NCI-H2029 (cell line): ENCODE measurements at places on chromosomes 7 and 10.
A peak's percentile ranks its signal among the peaks of the same experiment; 100 is the strongest.

DNA sequence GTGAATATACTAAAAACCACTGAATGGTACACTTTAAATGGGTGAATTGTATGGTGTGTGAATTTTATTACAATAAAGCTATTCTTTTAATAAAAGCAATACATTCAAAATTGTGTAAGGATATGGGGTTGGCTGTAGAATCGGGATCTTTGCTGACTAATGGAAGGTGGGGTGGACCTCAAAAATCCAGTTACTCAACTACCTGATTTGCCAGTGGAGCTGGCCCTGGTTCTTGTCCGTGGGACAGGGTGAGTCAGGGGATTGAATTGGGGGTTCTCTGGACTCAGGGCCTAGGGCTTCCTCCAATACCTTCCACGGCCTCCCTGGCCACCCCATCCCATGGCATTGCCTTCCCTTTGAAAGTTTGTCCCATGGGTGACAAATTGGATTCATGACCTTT, 13.5 kb upstream of the RABGEF1 start:
- DNase-seq: no peak

DNA sequence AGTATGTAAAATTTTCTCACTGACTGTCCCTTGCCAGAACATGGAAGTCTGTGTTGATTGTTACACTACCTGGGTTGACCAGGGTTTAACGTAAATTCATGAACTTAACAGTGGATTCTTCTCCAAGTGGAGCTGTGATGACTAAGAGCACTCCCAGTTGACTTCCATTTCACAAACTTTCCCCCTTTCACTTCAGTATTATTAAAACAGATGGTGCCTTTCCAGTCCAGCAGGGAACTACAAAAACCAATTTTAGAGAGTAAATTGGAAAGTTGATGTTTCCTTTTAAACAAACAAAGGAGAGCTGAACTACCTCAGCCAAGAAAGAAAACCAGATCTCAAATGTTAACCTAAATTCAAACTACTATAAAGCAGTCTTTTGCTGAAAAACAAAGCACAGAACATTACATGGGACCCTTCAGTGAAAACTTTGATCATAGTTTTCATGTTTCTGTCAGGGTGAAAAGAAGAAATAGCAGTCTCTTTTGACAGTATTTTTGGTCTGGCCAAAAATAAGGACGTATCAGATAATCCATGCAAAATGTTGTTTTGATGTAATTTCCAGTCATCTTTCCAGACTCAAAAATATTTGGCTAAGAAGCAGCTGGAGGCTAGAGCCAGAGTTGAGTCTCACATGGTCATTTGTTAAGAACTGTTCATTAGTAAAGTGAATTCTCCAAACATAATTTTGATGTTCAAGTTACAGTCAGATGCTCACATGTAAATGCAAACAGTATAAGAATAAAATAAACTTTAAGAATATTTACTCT, 479.9 kb upstream of the AKR1E2 start:
- DNase-seq: no peak

DNA sequence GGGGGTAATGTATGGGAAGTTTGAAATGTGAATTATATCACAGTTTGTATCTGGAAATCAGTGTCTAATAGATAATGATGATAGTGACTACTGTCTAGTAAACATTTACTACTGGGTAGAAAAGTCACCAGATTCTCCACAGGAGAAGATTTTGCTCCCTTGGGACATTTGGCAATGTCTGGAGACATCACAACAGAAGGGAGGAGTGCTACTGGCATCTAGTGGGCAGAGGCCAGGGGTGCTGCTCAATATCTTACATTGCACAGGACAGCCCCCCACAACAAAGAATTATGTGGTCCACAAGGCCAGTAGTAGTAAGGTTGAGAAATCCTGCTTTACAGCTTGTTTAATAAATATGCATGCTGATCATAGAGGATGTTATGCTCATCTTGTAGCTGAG, 92.3 kb upstream of the PRPS1L1 start:
- no peak for DNase-seq

- DNase-seq: no peak
Measured at GRCh38 chr10:7248148-7248547, 162.7 kb downstream of the SFMBT2 start.

DNA sequence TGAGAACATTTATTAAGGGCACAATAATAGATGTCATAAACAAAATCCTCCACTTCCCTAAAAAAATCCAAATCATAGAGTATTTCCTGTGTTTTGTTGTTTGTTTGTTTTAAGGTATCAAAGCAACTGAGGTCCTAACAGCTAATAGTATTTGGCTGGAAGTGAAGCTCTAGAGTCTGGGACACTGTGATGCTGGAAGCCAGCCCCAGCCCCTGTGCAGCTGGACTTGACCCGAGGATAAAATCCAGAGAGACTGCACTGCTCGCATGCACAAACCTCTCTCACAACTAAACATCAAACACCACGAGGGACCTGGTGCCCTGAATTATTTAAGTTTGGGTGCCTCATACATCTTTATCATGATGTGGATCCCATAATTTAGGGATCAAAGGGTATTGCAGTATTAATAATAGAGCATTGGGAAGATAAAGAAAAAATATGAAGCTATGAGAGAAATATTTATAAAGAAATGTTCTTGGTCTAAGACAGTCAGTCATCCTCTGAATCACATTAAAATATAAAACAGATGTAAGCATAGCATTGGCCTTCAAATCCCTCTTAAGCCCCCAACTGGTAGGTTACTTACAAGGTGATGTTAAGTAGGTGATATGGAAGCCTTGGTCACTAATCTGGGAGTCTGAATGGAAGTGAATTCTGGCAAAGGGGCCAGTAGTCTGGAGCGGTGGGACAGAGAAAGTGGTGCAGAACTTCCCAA, 44.4 kb downstream of the CUBN start:
- DNase-seq: no peak

- DNase-seq: no peak
Measured at GRCh38 chr7:141563956-141564623, 12.9 kb downstream of the AGK start.

DNA sequence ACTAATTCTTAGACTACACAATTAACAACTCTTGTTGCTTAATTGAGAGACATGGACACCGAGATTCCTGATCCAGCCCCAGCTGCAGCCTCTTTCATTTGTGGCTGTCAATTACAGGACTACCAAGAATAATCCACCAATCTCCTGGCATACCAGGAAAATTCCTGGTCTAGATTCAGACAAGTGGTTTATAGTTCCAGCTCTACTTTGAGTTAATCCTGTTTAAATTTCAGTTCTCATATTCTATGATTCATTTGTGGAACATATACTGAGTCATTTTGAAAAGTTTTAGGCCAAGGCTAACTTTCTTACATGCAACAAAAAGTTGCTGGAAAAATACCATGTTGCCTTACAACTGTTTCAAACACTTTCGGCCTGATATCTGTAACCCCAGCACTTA, 253.5 kb downstream of the MAGI2 start:
- no peak for DNase-seq

GRCh38 chr10:1542941-1543340, 194.4 kb downstream of the ADARB2 start:
- no peak for DNase-seq

- DNase-seq: no peak
Measured at GRCh38 chr7:94348142-94348541, 46.6 kb upstream of the COL1A2 start.

DNA sequence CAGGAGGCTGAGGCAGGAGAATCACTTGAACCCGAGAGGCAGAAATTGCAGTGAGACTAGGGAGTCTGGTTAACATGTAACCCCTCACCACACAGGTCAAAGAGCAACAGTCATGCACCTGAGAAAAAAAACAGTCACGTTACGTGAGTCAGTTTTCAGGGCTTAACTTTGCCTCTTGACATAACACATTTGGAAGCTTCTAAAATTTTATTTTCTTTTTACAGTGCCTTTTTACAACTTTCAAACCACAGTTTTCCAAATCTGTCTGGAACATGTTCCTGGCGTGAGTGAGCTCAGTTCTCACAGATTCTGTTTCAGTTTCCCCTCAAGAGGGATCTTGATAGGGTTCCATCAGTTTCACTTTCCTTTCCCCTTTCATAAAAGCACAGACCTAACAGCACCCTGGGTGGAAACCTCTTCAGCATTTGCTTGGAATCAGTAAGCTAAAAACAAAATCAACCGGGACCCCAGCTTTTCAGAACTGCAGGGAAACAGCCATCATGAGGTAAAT, 4.4 kb downstream of the IFIT3 start:
- DNase-seq: peak; percentile 17

- DNase-seq: no peak
Measured at GRCh38 chr7:24328050-24328449, 44.1 kb downstream of the NPY start.

- DNase-seq: no peak
Measured at GRCh38 chr10:106958589-106959361, 205.7 kb downstream of the SORCS1 start.

GRCh38 chr7:138303230-138304070, 156.6 kb upstream of the TRIM24 start:
- no peak for DNase-seq

GRCh38 chr7:156527458-156527890, 113.1 kb upstream of the RNF32 start:
- DNase-seq: no peak

DNA sequence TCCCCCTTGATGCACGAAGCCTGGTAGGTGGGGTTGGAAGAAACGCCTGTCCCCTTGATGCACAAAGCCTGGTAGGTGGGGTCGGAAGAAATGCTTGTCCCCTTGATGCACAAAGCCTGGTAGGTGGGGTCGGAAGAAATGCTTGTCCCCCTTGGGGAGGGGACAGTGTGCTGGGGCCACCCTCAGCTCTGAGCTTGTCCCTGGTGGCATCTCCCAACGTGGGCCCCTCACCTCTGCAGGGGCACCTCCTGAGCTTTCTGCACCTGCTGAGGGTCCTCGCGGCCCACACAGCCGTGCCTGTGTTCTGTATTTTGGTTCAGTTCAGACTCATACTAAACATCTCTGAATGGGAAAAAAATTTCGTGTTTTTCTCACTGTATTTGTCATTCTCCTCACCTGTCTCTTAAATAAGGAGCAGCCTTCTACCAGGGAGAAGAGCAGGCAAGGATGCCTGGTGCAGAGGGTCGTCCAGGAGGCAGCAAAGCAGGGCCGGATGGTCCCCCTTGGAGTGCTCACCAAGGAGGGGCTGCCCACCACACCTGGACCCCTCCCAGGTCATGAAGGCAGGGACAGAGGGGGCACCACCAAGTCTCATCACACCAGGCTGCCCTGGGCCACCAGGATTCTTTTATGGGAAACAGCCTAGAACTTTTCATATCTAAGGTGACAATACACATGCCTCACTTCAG, 24.7 kb downstream of the VIPR2 start:
- DNase-seq: no peak

DNA sequence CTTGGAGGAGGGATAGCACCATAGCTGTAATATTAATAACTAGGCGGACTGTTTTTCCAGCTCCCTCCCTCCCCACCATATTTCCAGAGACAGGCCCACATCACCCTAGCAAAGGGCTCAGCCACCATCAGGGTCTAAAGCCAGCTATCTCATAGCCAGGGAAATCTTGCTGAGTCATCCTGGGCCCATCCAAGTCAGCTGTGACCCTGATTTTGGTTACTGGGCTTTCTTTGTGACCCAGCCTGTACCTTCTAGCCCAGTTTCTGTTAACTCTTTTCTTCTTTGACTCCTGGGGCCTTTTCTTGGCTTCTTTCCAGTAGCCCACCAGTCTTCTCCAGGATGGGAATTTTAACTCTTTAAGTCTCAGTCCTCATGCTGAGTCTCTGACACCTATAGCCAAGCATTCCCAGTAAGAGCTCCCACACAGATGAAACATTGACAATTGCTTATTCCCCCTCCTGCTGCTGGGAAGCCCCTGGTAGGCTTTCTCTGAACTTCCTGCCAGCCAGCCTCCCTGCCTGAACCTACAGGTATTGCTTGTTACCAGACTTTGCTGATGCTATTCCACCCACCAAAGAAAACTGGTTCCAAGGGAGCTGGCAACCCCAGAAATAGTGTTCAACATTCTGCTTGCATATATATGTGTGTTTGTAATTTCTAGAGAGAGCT, 34.8 kb upstream of the ADO start:
- no peak for DNase-seq

DNA sequence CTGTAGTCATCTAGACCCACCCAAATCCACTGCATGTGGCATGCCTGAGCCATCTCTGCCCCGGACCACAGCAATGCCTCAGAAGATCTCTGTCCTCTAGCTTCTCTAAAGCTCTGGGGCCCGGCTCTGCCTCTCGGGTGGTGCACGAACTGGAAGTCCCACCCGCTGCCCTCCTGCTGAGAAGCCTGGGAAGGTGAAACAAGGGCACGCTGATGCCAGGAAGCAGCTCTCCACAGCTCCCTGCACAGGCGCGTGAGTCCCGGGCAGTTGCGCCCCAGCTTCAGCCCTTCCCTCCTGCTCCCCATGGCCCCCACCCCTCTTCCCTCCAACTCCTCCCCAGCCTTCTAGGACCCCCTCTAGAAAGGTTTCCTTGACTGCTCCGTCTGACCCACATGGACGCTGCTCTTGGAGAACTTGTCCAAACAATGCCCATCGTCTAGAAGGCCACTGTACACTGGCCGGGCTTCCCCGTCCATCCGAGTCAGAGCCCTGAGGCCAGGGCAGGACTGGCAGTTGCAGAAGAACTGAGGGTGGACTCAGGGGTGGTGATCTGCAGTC, 12.8 kb downstream of the KCNH2 start:
- DNase-seq: no peak

DNA sequence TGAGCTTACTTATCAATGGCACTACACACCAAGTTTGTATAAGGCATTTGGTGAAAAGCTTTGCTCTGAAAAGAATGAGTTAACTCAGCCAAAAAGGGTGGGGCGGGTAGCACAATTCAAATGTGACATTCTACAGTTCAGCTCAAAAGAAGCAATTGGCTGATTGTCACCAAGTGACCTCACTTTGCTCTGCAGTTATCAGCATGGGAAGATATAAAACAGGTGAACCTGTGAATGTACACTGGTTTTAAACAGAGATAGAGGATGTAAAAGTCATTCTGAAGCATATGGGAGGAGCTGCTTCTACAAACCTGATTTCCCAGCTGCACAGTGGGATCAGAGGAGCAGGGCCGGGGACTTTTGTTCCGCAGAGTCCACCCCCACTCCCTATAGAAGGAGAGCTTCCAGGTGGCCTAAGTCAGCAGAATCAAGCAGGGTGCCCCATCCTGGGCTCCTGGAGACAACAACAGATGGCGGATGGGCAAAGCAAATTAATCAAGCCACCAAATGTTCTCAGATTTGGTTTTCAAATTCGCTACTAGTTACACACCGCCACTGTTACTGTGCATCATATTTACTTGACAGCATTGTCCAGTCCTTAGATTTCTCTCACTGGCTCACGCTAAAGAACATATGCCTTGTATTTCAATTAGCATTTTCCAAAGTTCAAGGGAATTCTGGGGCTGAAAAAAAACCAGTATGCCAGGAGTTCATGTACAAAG, 27.5 kb upstream of the NPVF start:
- no peak for DNase-seq
